Stimulated activated CD4-positive, alpha-beta T cell treated with anti-CD3 and anti-CD28 coated beads, Interleukin-1b, Interleukin-23, amount 100 ng/mL, for 48 hours (primary cell): ENCODE measurements at places on chromosomes 7 and 10.

GRCh38 chr10:43209651-43210141 is 57.2 kb downstream of the RASGEF1A start:
- no peak for DNase-seq

- DNase-seq = no peak
Measured at GRCh38 chr7:28373990-28374389, 38.3 kb upstream of the CREB5 start.

- DNase-seq = no peak
Measured at GRCh38 chr7:11175887-11176286, 202.2 kb downstream of the PHF14 start.

DNA sequence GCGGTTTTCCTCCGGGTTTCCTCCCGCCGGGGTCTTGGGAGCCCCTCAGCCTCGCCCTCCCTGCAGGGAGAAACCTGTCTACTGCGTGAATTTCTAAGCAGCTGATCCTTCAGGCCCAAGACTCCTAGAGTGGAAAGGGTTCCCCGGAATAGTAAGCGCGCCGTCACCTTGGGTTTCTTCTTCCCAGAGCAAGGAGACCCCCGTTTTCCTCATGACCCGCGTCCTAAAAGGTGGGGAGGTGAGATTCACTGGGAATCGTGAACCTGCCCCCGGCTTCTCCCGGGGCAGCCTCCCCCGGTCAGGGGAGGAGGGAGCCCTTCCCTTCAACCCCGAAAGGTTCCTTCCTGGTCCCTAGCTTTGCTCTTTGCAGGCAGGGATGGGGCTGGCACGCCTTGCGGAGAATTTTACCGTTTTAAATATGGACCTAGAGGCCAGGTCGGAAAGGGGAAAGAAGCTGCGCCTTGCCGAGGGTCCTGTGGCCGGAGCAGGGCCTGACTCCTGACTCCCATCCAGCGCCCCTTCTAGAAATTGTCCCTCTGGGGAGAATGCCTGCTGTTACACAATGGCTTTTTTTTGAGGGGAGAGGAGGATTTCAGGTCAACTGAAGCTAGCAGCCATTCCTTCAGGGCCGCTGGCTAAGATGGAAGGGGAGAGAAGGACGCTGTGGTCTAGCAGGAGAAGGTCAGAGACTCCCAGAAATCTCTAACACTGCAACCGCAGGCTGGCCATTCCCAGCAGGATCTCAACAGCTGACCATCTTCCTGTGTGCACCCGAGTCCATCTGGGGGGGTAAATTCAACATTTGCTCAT is 11.6 kb upstream of the MNX1 start:
- DNase-seq = no peak

DNA sequence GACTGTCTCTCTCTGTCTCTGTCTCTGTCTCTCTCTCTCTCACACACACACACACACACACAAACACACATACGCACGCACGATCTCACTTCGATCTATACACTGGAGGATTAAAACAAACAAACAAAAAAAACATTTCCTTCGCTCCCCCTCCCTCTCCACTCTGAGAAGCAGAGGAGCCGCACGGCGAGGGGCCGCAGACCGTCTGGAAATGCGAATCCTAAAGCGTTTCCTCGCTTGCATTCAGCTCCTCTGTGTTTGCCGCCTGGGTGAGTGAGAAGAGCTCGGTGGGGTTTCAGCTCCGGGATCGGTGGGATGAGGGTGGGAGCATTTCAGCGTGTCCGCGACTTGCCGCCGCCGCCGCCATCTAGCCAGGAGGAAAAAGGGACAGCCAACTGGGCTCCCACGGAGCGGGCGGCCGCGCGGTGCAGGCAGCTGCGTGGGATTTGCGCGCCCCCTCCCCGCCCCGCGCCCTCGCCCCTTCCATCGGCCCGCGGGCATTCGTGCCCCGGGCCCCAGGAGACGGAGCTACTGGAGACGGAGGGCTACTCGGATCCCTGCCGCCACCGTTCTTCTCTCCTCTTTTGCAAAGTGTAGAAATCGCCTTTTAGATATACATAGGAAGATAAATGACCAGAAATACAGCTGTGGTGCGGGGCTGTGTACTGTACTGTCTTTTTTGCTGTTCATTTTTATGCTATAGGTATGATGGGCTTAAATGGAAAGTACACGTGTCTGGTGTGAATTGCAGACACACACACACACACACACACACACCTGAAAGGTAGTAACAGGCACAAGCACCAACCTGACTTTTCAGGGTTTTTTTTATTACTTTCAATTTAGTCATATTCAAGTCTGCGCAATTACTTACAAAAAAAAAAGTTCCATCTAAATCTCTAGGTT is 581 bp downstream of the PTPRZ1 start:
- DNase-seq = no peak

DNA sequence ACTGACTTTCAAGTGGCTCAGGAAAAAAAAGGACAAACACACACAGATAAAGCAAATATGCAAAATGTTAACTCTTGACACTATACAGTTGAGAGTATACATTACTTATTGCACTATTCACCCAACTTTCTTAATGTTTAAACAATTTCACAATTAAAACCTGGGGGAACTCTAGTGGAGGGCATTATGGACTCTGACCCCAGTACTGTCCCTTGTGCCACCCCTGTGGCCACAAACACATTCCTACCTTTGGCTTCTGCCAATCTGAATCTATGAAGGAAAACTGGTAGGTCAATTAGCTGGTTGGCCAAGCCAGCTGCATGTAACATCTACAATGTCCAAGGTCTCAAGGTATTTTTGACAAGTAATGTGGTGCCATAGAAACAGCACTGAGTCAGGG is 7.5 kb upstream of the FGFR2 start:
- no peak for DNase-seq

- no peak for DNase-seq
Measured at GRCh38 chr10:369221-369683, 234.0 kb downstream of the ZMYND11 start.

DNA sequence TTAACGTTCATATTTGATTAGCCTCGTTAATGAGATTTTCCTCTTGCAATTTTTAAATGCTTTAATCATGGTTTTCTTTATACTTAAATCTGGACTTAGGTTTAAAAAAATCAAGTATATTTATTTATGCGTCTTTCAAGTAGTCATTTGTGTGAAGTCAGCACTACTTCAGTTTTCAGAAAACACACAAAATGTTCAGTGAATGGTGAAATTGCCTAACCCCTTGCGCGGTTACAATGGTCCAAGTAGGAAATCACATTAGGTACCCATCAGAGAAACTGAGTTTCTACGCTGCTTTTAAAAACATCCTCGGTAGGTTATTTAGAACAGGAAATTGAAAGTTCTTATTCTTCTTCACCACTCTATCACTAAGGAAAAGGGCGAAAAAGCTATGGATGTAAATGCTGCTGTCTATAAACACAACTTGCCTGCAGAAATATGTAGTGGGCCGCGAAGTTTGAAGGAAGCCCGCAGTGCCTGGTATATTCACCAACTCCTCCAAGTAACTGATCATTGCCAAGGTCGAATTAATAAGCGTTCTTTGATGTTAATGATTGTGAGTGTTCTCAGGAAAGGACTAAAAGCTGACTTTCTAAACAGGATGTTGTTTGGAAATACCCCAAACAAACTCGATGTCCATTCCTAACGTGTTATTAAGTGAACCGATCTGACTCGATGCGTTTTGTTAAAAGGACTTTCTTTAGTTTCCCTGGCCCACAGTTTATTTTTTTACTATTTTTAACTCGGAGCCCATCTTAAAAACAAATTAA is 1.0 kb downstream of the SYPL1 start:
- no peak for DNase-seq

DNA sequence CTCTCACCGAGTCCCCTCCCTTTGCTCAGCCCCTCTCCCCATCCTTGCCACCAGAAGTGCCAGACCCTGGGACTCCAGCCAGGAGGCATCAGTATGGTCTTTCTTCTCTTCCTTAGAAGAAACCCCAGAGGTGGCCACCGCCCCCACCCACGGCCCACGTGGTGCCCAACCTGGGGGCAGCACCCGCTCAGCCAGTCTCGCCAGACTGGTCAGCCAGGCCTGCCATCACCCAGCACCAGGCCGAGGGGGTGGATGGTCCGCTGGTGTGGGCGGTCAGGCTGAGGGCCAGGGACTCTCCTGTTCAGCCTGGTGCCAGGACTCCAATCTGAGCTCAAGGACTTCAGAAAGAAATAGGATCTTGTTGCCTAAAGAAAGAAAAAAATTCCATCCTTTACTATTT is 5.8 kb upstream of the CLDN4 start:
- DNase-seq = no peak

DNA sequence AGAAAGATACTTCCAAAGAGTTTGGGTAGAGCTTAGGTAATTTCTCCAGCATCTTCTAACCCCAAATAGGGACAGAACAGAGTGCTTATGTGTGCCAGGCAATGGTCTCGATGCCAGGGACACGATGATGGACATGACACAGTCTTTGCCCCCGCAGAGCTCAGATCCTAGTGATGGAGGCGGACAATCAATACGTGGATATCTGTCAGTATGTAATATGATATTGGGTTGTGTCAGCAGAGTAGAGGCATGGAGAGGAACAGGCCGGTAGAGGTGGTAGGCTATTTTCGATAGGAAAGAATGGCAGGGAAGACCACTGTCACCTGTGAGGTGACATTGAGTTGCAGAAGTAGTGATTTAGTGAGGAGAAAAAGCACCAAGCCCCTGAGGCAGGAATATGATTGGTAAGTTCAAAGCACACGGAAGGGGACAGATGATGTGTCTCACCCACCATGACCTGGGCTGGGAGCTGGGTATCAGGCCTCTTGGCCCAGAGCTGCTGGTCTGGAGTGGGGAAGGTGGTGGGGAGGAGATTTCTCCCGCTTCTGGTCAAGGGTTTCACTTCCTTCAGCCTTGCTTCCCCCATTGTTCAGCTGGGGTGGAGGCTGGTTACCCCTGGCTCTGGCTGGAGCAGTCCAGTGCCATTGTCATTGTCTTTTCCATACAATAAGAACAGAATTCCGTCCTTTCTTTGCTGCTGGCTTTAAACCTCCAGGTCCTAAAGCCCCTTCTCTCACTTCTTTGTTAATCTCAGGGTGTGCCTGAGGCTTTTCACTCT is 36.0 kb upstream of the SRGN start:
- no peak for DNase-seq
